ENCODE measurements at places on chromosomes 4 and X.

DNA sequence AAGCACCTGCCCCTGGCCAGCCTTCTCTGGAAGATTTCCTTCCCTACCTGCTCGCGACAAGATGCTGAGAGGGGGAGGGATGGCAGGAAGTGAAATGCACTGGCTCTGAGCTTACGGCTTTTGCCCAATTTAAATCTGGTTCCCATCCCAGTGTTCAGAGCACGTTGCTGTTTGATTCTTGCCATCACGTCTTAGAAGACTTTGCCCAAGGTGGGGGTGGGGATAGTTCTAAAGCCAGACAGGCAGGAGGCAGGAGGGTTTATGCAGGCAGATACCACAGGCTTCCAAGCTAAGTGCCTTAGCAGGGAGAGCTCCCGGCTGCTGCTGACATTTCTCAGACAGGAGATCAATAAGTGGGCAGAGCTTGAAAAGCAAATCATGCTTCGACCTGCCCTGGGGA, 393.9 kb downstream of the MID1IP1 start:
- no peak for DNase-seq

DNA sequence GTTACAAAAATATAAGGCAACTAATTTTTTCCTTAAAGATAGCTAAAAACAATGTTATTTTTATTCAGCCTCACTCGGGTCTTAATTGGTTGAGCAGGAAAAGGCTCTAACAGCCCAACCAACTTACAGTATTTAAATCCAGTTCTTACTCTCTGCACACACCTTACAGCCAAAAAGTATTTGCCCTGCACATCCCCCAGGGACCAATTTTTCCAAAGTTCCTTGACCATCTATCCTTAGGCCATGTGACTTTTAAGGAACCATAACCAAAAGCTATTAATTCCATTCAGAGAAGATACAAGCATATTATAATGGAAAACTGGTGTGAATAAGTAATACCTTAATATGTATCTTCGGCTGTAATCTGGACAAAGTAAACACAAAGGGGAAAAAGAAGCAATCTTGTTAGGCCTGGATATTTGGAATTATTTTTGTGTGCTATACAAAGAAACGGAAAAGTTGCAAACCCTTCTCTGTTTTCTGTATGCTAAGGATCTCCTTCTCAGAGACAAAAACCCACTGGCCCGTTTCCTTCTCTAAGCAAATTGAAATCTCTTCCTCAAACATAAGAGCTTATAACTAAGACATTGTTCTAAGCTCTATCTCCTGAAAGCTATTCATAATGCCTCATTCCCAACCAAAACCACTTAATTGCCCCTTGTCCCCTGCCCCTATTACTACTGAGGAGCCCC, 1.0 kb upstream of the THAP9 start:
- no peak for DNase-seq

GRCh38 chr4:64584981-64585557, 175.8 kb upstream of the TECRL start:
- DNase-seq: no peak

DNA sequence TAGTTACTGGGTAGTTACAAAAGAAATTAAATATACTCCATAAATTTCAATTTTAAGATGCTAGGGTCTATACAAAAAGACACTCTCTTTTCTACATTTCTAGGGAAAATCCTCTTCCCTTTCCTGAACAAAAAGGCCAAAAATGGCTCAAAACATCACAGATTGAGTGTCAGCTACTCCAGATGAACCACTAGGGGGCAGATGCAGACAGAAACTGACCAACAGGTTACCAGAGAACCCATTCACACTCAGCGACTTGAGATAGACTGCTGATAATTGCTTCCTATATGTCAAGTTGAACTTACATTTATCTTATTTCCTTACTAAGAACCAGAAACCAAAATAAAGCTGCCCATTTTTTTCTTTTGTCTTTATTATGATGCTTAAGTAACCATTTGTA, 83.4 kb upstream of the MID1IP1 start:
- DNase-seq: no peak

DNA sequence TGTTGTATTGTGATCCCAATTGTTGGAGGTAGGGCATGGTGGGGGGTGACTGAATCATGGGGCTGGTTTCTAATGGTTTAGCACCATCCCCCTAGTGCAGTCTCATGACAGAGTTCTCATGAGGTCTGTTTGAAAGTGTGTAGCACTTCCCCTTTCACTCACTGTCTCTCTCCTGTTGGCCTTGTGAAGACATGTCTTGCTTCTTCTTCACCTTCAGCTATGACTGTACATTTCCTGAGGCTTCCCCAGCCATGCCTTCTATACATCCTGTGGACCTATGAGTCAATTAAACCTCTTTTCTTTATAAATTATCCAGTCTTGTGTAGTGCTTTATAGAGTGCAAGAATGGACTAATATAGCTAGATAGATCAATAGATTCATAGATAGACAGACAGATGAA, 230.0 kb downstream of the MAGEE1 start:
- DNase-seq: no peak

DNA sequence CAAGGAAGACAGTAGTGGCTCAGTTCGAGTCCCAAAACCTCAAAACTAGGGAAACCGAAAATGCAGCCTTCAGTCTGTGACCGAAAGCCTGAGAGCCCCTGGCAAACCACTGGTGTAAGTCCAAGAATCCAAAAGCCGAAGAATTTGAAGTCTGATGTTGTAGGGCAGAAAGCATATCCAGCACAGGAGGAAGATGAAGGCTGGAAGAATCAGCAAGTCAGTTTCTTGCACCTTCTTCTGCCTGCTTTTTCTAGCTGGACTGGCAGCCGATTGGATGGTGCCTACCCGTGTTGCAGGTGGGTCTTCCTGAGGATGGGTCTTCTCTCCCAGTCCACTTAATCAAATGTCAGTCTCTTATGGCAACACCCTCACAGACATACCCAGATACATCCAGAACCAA, 95.0 kb downstream of the STK32B start:
- DNase-seq: no peak

GRCh38 chrX:153571534-153571908, 27.4 kb downstream of the CCNQ start:
- no peak for DNase-seq

GRCh38 chrX:110022599-110023448, 19.9 kb downstream of the TMEM164 start:
- DNase-seq: no peak

DNA sequence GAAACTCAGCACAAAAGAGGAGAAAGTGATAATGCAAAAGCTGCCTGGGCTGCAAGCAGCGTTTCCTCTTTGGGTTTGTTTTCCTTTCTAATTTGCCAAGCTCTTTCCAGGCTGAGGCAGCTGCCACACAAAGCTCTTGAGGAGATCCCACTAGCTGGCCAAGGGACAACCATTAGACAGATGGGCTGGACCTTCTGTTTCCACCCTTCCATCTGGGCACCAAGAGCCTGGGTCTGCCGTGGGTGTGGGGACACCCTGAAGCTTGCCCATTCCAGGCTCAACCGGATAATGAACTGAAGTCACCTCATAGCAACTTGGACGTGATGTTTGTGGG, 194.6 kb upstream of the C1QTNF7 start:
- no peak for DNase-seq

- no peak for DNase-seq
Measured at GRCh38 chrX:49754233-49754857, 58.6 kb upstream of the PAGE1 start.

- DNase-seq: no peak
Measured at GRCh38 chr4:144647095-144647561, 1.2 kb downstream of the HHIP start.

DNA sequence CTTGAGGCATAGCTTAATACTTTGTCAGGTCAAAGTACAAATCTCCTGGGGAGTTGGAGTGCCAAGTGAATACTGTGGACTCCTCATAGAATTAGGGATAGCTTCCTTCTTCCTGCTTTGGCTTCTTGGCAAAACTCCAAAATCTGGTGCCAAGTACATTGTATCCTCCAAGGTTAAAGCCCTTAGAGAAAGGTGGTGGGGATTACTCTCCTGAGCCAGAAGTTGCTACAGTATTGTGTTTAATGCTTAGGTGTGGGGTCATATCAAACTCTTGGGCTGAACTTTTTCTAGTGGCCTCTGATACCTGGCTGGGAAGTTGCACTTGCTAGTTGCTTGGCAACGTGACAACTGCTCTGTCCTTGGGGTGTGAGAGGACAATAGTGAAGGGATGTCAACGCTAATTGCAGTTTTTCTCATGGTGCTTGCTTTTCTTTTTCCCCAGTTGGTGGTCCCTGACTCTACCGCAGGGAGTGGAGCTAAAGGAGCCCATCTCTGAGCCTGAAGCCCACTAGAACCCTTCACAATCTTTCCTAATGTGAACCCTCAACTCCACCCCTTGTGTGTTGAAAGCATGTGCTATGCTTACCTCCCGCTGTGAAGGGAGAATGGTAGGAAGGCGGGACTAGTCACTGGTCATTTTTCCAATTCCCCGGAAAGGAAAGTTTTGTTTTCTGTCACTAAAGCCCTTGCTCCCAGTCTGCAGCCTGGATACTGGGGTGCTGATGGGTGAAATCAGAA, 35.5 kb downstream of the DLG3 start:
- no peak for DNase-seq

GRCh38 chr4:21898101-21898500, 50.5 kb downstream of the KCNIP4 start:
- DNase-seq: no peak

- DNase-seq: no peak
Measured at GRCh38 chr4:31041385-31041784, 321.2 kb downstream of the PCDH7 start.

DNA sequence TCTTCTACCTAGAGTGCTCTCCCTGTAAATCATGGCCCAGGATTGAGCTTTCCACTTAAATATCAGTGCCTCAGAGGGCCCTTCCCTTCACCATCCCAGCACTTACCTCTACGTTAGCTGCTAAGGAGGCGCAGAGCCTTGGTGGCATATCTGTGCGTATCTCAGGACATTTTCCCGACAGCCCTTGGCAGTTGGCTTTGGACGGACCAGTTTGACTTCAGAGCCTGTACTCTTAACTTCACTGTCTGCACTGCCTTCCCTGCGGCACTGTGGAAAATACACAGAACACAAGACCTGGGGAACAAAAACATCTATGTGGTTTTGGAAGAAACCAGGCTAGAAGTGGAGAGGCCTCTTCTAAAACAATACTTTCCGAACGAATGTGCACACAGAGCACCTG, 2.4 kb downstream of the TADA2B start:
- DNase-seq: no peak
